Activated CD8-positive, alpha-beta memory T cell treated with anti-CD3 and anti-CD28 coated beads for 1 hour (primary cell): ENCODE measurements at places on chromosomes 5 and 9.

- DNase-seq, result no peak
These were observed 507.8 kb downstream of the MAT2B start for GRCh38 chr5:164013077-164013670.

DNA sequence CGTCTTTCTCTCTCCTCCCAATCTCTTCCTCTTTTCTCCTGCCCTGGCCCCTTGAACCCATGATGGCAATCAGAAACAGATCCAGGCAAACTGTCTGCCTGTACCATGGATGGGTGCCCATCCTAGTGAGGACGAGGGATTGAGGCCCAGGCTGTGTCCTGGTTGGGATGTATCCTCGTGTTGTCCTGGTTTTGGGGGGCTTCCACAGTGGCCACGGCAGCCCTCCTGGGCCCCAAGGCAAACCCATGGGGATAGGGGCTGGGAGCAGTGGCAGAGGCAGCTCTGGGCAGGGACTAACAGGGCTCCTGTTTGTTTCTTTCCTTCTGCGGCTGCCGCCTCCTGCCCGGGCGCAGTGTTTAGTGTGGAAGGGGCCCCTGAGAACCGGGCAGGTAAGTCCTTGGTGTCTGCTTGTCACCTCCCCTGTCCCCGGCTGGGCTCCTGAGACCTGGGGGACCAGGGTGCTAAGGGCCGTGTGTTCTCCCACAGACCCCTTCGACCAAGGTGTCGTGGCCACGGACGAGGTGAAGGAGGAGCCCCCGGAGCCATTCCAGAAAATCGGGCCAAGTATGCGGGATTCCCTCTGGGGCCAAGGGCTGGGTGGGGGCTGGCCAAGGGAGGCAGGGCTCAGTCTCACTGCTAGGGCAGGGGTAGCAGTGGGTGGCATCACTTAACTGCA, 70.0 kb downstream of the AMBP start:
- no peak for DNase-seq

DNA sequence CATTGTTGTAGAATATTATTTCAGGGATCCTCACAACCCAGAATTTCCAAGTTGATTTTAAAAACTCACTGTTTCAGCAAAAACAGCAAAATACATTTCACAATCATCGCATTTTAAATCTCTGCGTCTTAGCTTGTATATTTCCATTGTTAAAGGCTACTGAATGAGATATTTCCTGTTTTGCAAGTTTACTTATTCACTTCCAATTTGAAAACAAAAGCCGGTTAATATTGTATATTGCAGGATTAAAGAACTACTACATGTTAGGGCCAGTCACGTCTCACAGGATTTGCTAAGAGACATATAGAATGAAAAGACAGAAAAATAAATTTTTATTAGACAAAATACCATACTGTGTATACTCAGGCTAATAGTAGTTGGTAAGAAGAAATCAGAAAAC, 395.9 kb upstream of the CDH9 start:
- DNase-seq, result no peak

GRCh38 chr9:91946653-91947488, 3.2 kb downstream of the ROR2 start:
- no peak for DNase-seq

- DNase-seq, result no peak
These were observed 408.3 kb downstream of the KDM4C start for GRCh38 chr9:7166074-7166473.

DNA sequence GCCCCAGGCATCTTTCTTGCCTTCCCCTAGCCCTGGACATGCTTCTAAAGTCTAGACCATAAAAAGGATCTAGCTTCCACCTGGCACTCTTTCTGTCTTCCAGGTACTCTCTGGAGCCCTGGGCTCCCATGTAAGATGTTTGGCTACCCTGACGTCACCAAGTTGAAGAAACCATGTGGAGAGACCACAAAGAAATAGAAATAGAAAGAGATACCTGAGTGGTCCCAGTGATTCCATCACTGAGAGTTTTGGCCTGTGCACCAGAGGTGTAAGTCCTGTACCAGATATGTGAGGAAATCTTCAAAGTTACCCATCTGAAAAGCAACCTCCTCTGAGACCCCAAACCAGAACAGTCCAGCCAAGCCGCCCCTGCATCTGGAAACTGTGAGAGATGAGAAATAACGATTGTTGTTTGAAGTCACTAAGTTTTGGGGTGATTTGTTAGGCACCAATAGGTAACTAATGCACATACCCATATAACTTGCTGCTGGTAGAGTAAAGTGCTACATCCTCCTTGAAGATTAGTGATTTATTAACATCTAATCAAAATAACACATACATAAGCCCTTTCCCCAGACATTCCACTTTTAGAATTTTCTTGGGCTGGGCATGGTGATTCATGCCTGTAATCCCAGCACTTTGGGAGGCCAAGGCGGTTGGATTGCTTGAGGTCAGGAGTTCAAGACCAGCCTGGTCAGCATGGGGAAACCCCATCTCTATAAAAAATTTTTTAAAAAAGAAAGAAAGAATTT, 85.7 kb upstream of the LHFPL2 start:
- no peak for DNase-seq

DNA sequence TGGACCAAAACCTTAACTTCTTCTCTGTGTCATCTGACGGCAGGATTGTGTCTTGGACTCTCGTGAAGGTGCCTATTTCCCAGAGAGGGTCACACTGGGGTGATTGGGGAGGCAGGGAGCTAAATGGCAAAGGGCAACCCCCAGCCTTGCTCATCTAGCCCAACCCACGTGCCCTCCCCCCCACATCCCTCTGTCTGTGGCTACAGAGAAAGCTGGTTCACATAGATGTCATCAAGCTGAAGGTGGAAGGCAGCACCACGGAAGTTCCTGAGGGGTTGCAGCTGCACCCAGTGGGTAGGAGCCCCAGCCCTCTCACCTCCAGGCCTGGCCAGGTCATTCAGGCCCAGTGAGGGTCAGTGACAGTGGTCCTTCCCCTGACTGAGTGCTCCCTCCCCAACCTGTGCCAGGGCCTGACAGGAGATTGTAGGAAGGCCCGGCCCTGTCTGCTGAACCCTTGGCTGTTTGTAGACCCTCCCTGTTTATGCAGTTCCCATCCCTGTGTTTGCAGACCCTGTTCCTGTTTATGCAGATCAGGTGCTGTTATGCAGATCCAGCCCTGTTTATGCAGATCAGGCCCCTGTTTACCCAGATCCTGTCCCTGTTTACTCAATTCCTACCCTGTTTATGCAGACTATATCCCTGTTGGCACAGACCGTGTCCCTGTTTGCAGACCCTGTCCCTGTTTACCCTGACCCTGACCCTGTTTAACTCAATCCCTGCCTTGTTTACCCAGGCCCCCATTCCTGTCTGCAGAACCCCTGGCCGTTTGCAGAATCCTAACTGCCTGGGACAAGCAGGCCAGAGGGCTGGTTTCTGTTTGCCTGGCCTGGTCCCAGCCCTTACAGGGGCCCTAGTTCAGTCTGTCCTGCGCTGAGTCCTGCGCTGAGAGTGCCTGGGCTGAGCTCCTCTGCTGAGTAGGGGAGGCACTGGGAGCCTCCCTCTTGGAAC, 10.4 kb downstream of the ENHO start:
- no peak for DNase-seq

- no peak for DNase-seq
These were observed 99.4 kb downstream of the MTREX start for GRCh38 chr5:55407059-55407684.

DNA sequence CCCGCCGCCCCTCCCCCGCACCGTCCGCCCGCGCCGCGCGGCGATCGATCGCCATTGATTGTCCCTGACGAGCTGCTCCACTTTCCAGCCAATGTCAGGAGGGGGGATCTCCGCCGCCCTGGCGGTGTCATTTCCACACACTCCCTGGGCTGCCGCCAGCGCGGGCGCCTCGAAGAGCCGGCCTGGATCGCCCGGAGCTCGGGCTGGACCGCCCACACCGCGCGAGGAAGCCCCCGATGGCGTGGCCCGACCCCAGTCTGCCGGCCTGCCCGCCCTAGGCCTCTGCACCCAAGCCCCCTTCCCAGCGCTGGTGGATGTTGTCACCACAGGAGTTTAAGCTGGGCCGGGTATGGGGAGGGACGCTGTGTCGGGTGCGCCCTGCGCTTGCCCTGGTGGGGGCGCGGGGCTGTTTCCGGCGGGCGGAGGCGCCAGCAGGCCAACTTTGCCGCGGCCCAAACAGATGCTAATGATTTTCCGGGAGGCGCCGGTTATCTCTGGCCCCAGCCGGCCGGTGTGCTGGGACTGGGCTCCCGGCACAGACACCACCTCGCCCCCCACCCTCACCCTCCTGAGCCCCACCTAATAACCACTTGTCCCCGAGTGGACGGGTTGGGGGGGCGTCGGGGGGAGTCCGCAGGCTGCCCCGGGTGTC, 10.6 kb upstream of the CXXC5 start:
- DNase-seq, result no peak

GRCh38 chr9:35909274-35909673, at the start of gene SPAAR:
TSS of gene SPAAR (plus strand) at chr9:35909490. CDS start at chr9:35910464, 974 bp downstream.
- no peak for DNase-seq
